HEK293T (cell line): ENCODE measurements at places on chromosomes 3 and 15.

DNA sequence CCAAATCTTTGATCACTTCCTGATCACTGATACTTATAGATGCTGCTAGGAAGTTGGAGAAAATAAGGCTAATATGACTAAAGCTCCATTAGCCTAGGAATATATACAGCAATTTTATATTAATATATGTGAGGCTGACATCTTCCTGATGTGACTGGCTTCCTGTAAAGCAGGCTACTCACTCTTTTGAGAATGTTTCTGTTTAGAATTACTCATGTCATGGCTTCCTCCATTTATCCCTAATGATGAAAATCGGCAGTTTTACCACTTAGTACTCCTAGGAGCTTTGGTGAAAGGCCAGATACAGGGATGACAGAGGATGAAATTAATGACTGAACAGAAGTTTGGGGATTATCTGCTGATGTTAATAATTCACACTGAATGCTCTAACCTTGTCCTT lies 3.9 kb upstream of the MAP1A start:
- no peak for DNase-seq

GRCh38 chr3:30500666-30501399 lies 105.6 kb upstream of the TGFBR2 start:
- no peak for DNase-seq

- no peak for DNase-seq
These were observed 27.6 kb downstream of the FOXL2 start for GRCh38 chr3:138919325-138919724.

DNA sequence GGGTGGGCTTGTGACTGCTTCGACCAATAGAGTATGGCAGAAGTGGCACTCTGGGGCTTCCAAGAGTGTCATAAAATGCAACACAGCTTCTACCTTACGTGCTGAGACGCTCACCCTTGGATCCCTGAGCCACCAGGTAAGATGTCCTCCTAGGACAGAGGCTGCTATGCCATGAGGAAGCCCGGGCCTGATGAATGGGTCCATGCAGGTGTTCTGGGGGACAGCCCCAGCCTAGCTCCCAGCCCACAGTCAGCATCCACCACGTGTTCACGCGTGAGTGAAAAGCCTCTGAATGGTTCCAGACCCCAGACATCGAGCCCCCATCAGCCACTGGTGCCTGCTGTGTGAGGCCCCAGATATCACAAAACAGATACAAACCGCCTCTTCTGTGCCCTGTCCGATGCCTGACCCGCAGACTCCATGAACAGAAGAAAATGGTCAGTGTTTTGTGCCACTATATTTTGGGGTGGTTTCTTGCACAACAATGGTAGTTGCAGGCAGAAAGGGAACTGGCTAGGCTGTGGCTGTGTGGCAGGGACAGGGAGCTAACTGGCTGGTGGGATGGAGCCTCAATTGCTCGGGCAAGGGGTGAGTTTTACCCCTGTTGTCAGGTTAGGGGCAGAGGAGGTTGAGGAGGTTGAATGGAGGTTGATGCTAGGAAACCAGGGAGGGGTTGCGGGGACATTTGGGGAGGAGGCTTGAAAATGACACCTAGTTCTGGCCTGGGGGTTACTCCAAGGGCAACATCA lies 92.2 kb downstream of the LINGO1 start:
- DNase-seq: no peak

DNA sequence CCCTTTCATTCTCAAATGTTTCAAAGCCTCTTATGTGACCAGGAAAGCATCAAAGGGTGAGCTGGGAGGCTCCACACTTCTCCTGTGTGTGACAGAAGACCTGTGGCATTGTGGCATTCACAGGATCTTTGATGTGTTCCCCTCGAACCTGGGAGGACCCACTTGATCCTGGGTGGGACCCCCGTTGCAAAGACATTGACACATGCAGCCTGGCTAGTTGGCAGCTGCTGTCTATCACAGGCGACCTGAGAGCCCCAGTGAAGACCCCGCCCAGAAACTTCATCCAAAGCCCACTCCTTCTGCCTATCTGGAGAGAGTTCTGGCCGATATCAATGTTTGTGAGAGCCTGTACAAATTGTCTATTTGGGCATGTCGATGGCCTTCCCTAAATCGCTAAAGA lies 140.4 kb upstream of the ATP2B2 start:
- no peak for DNase-seq

- DNase-seq: no peak
These were observed at the start of gene P2RY13 for GRCh38 chr3:151329363-151329762. Gene P2RY13 (minus strand): TSS chr3:151329549. CDS start chr3:151329528, 21 bp downstream.

DNA sequence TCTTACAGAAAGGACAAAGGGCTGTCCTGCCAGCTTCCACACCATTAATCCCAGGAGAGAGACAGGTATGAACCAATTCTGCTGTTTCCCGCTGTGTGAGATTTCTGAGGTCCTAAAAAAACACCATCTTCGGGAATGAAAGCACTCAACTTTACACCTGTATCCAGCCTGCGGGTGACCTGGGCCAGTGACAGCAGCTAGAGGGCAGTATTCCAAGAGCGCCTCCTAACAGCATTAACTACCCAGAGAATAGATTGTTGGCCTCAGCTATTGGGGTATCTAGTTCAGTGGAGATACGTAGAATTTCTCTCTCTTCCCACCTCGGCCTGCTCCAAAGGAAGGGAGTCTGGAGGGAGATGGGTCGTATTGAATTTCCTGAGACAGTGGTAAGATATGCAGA lies 55.1 kb downstream of the WDR76 start:
- DNase-seq: no peak

GRCh38 chr15:41022487-41023090 lies 69.3 kb downstream of the CHAC1 start:
- peak; percentile 45 for DNase-seq

DNA sequence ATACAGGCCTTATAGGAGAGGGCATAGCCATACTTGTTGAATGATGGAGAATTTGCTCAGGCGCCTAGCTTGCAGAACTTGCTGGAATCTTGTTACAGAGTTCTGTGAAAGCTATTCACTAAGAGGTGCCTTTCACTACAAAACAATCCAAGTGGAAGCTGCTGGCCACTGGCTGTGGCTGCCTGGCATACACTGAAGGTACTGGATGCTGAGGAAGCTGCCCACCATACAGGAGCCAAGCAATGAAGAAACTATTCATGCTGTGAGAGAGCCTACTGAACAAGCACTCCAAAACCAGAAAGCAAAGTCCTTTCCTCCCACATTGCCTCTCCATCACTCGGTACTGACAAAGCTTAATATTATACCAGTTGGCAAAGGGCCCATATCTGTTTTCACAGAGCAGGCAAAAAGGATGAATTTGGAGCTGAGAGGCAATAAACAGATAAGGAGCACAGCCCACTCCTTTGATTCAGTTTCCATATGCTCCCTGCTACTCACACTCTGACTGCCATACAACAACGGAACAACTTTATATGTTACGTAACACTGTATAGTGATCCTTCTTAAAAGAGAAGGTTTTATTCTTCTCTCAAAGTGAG lies 192.6 kb upstream of the ALCAM start:
- DNase-seq: no peak

DNA sequence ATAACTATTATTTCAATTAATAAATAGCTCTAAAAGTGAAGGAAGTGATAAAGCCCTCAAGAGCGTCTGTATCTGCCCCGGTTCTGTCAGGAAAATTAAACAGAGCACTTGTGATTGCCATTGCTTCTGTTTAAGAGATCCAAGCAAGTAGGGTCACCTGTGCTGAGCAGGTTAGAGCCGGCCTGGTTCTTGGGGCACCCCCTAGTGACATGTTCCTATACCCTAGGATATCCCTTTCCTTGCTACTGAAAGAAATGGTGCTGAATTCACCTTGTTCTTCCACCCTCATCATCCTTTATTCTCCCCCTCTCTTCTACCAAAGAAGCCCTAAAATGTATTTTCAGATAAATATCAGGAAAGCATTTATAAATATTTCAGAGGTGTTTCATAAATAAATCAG lies 323.5 kb downstream of the RORA start:
- DNase-seq: no peak

DNA sequence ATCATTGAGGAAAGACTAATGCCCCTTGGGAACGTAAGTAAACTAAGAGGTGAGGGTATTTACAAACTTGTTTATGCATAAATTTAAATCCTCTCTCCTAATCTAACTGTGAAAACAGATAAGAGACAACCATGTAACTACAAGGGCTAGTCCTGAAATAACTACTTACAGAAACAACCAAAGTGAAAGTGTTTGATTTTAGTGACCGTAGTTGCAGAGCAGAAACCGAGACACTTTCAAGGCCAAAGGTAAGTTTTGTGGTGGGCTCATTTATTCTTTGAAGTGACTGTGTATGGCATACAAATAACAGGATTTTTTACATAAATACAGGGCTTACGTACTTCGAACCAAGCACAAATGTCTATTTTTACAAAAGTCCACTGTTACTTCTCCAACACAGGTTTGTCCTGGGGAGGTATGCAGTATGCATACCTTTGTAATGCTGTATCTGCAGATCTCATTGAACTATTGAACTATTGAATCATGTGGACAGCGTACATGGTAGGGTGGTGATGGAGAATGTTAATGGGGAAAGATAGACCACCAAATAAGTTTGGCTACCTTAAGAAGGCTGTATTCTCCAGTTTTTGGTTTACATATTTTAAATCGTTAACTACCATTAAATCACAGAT lies 99.6 kb upstream of the RBMS3 start:
- DNase-seq: no peak

GRCh38 chr15:38547255-38547997 lies 17.2 kb downstream of the RASGRP1 start:
- DNase-seq: no peak

GRCh38 chr3:177536873-177537272 lies 339.6 kb upstream of the TBL1XR1 start:
- no peak for DNase-seq

DNA sequence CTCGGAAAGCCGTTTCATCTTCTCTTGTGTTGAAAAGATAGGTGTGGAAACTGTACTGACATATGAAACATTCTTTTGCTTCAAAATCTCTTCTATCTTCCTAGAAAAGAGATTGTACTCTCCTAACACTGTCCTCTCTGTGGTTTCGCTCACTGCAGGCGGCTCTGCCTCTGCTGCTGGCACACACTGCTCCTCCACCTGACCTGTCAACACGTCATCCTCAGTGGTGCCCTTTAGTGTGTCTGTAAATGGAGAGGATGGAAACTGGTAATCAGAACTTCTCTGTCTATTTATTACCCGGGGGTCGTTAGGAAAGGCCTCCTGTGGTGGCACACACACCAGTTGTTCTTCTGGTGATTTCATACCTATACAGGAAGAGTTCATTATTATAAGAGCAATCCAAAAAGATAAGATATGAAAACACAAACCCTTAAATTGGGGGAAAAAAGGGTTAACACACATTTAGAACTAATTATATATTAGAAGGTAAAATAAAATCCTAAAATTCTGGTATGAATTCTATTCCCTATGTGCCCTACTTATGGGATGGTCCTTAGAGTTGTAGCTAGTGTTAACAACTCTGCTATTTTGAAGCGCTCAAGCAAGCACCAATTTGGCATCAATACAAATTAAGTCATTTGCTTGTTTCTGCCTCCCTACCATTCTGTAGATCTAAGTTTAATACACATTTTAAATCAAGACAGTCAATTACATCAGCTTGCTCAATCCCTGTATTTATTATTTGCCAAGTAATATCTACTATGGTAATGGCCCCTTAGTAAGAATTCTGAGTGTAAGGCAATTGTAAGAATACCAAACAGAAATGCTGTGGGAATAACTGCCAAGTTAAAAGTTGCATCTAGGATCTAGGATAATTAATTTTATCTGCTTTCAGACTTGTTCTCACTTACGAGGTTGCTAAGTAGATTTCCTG lies 49.2 kb downstream of the TASOR start:
- no peak for DNase-seq

GRCh38 chr3:122217901-122218300 lies 34.4 kb downstream of the CASR start:
- no peak for DNase-seq

DNA sequence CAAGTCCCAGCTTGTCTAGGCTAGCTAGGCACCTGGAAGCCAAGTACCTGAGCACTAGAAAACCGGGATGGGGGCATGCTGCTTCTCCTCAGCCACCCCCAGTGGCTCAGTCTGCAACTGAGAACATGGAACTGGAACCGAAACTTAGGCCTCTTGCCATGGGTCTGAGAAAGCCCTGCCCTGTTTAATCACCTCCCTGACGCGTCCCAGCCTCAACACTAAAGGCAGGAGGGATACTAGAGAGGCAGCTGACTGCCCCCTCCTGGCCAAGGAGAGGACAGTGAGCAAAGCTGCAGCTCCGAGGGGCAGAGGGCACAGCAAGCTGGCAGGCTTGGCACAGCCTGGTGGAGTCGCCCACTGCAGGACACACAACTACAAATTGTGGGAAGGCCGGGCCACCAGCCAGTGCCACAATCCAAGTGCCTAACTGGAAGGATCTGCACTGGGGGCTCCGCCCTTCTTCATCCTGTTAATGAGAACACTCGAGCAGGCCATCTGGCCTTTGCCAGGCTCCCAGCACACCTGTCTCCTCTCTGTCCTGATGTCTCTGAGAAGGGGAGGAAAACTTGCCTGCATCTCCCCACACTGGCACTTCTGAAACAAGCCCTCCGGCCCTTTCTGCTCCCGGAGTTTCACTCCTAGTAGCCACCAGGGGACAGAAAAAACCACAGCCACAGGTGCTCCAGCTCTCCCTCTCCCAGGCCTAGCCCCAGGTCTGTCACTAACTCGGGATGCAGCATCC lies 53.7 kb downstream of the BDH1 start:
- DNase-seq: peak; percentile 20

GRCh38 chr15:29887721-29888120 lies 65.5 kb upstream of the TJP1 start:
- DNase-seq: no peak

GRCh38 chr15:57403017-57403416 lies 26.7 kb downstream of the CGNL1 start:
- DNase-seq: no peak

- no peak for DNase-seq
These were observed 368.0 kb downstream of the NAALADL2 start for GRCh38 chr3:175227126-175227525.

DNA sequence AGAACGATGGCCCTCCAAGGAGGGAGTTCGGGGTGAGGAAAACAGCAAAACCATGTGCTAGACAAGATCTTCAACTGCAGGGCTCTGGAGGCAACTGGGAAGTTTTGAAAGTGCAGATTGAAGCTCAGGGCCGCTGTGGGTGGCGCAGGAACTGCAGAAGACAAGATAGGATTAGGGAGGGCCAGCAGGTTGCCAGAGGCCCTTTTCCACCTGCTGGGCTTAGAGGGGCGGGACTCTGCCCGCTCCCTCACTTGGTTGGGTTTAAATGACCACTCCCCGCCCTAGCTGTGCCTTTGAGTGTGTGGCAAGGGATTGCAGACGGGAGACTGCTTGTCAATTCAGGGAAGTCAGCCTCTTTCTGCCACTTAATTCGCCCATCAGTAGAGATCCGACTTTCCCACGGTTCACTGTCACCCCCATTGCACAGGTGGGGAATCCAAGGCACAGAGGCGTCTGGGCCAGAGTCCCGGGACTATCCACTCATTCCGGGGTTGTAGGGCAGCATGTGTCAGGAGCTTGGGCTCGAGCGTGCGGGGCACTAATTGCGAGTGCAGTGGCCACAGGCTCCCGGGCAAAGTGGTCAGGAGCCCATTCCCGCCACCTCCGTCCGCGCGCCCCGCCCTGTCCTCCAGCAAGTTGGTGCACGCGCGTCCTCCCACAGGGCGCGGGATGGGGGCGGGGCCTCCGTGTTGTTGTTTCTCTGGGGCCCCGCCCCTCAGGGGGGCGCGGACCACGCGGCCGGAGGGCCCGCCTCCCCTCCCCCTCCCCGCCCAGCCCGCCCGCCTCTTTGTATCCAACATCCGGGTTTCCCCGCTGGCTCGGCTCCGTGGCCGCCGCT lies at the start of gene ACVR2B:
ACVR2B (plus strand) TSS at position 816 of the 838 bp plus-strand sequence. CDS start 433 bp downstream, outside the sequence.
- DNase-seq: peak; percentile 91
